Fibroblast of skin of left biceps (primary cell): ENCODE measurements at places on chromosomes 5 and 9.

GRCh38 chr9:88814577-88814976 is 176.7 kb upstream of the S1PR3 start:
- DNase-seq: peak; percentile 58

- no peak for DNase-seq
Observed at GRCh38 chr5:112186401-112186990, 232.6 kb downstream of the EPB41L4A start.

DNA sequence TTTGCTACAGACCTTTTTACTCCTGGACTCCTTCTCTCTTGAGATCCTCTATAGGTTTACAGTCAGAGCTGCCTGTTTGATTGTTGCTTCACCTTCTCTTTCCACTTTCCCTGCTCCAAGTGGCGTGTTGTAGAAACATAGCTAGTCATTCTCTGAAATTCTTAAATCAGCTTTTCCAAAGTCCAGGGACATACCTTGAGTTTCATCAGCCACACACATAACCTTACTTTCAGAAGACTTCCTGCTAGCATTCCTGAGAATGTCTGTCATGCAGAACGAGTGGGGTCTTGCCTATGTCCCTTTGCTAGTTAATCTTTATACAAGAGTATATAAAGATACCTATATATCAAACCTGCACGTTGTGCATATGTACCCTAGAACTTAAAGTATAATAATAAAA is 230.3 kb upstream of the ZNF462 start:
- no peak for DNase-seq

GRCh38 chr5:161547738-161548486 is 1.4 kb upstream of the GABRB2 start:
- DNase-seq: no peak

DNA sequence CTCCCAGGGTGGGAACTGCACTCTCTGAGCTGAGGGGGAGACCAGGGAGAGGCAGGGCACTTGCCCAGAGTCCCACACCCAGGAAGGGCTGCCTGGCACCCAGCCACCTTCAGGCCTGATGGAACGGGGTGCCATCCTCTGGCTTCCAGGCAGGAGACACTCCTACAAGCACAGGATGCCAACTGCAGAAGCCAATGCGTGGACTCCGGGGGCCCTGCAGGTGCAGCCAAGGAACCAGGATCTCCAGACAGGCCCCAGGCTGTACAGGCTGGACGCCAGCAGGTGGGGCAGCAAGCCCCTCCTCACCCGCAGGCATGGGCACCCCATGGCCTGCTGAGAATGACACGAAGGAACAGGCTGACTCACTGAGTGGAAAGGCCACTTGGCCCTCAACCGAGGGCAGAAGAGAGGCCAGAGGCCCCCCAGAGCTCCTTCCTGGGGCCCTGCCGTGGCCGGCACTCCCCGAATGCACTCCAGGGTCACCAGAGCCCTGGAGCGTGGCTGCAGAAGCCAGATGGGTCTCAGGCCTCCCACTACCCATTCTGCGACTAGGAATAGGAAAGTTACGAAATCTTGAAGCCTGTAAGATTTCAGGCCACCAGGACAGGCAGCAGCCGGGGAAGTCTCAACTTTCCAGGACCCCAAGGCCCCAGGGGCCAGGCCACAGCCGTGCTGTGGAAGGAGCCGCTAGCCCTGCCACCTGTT is 15.7 kb downstream of the NACC2 start:
- DNase-seq: no peak

DNA sequence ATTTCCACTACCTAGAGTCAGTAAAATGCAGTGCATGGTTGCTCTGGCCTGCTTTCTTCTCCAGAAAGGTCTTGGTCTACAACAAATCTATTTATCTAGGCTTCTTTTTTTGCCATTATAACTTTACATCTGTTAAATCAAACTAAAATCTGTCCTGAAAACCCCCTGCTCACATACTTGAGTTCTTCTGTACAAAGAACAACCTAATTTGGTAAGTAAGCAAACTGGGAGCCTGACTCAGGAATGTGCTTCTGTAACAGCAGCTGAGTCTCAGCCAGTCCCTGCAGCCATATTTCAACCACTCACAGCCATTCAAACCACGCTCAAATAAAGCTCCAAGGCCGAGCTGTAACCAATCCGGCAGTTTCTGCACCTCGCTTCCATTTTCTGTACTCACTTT is 95.8 kb downstream of the PLPP1 start:
- DNase-seq: peak; percentile 79

DNA sequence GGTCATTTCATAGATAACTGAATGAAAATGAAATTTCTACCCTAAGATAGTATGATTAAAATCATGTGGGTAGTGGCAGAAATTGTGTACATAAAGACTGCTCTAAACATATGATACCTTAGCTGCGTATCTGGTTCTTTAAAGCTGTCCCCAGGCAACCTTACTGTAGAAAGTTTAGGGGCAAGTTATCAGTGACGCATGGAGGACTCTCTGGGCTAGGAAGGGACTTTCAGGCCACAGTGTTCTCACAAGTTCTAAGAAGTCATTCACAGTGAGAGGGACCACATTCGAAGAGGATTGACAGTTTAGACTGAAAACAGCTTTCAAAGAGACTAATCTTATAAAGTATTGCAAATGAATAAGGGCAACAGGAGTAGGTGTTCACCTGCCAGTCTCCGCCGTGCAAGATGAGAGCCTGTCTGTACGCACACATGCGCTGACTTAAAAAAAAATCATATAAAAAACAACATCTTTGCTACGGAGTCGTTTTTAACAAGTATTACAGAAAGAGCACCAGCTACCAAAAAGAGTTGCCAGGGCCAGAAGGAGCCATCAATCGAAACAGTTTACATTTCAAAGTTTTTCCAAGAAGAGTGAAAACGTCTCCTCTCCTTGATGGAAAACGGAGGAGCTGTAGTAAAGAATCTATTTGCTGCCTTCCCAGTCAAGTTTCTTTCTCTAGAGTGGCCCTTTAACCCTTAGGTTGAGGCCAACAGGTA is 146.3 kb downstream of the CETN3 start:
- DNase-seq: no peak

- no peak for DNase-seq
Observed at GRCh38 chr5:159902444-159903121, 13.7 kb upstream of the ADRA1B start.

GRCh38 chr5:88203981-88204750 is 64.5 kb downstream of the TMEM161B start:
- no peak for DNase-seq

- DNase-seq: no peak
Observed at GRCh38 chr5:139756971-139757370, 38.6 kb upstream of the PSD2 start.

DNA sequence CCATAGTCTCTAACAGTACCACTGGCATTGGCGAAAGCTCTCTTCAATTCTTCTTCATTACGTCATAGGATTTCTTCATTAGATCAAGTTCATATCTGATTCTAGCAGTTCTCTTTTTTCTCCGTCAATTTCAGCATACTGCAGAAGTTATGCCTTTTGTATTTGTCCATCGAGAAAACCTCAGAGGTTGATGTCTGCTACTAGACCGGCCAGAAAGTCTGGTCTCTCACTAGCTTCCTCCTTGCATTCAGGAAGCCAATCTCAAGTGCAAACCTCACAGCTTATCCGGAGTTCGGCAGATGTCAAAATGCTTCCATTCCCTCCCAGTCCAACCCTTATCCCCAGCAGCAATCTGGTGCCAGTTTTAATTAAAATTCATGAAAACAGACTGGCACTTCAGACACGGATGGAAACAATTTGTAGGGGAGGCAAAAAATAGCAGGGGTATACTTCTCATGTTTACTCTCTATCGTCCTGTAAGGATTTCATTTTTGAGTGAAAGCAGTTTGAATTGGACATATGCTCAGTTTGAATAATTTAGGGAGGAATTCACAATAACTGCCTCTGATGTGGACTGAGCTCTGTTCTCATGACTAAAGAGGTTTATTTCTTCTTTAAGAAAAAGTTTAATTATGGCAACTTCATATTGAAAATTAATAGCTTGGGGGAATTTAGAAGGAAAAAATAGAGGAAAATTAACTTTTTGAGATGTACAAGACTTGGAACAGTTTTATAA is 56.4 kb upstream of the TMC1 start:
- no peak for DNase-seq

GRCh38 chr5:176642675-176643490 is 4.4 kb upstream of the TSPAN17 start:
- DNase-seq: no peak

GRCh38 chr5:122352331-122352730 is 40.3 kb downstream of the SNCAIP start:
- DNase-seq: peak; percentile 28
